Stimulated activated CD8-positive, alpha-beta memory T cell treated with anti-CD3 and anti-CD28 coated beads, Interleukin-4, amount 100 ng/mL, for 48 hours (primary cell): ENCODE measurements at places on chromosomes 4 and X.

GRCh38 chr4:182010876-182011275 lies 232.3 kb upstream of the TENM3 start:
- no peak for DNase-seq

- DNase-seq: no peak
Observed at GRCh38 chr4:5773271-5773555, 62.2 kb downstream of the EVC start.

- no peak for DNase-seq
Observed at GRCh38 chr4:144371485-144371884, 231.0 kb upstream of the GYPA start.

DNA sequence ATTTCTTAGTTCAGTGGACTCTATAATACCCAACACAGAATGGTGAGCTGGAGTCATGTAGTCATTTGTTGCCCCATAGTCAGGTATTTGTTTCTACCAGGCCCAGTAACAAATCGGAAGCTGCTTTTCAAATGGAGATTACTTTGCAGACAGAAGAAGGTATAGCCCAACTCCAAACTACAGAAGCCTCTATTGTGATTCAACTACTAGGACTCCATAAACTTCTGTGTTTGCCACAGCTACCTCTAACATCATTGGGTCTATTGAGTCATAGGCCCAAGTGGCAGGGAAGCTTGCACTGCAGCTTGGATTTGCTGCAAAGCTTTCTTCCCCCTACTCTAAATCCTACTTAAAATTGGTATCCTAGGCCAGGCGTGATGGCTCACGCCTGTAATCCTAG lies 148.8 kb upstream of the STK26 start:
- DNase-seq: no peak

GRCh38 chrX:150199803-150200202 lies 163.3 kb upstream of the MAMLD1 start:
- DNase-seq: no peak

- DNase-seq: peak; percentile 41
Observed at GRCh38 chr4:75686346-75686745, 13.1 kb upstream of the G3BP2 start.

GRCh38 chr4:17309567-17310268 lies 202.2 kb downstream of the QDPR start:
- no peak for DNase-seq

DNA sequence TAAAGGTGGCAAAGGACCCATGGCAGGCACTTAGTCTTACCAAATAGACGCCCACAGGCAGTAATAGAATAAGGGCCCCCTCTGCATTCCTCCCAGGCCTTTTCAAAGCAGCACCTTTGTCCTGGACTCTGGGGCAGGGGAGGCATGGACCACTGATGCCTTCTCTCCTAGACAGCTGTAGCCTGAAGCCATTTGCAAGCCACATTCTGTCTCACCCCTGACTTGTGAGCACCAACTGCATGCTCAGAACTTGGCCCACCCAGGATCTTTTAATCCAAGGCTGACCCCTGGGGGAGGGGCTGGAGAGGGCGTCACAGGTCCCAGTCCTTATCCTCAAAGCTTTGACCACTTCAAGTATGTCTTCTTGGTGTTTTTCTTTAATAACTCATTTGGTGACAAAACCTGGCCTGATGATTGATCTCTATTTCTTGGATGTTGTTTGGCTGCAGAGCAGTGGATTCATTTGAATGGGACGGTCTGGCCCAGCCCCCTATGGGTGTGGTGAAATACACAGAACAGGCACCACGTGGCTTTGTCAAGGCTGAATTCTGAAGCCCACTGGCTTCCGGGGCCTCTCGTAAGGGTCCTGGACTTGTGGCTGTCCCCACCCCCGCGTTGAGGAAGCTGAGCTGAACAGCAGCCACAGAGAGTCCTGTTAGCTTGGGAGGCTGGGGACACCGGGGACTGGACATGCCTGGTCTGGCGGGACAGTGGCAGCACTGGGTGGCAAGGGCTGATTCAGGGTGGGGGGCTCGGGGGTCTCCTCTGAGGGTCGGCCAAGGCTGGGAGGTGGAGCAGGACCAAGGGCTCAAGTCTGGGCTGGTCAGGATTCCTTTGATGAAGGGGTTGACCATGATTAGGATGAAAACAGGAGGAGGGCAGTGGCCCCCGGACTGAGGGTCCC lies 36.6 kb downstream of the ADRA2C start:
- DNase-seq: no peak

GRCh38 chrX:130688360-130688759 lies 214.6 kb downstream of the ENOX2 start:
- DNase-seq: no peak

DNA sequence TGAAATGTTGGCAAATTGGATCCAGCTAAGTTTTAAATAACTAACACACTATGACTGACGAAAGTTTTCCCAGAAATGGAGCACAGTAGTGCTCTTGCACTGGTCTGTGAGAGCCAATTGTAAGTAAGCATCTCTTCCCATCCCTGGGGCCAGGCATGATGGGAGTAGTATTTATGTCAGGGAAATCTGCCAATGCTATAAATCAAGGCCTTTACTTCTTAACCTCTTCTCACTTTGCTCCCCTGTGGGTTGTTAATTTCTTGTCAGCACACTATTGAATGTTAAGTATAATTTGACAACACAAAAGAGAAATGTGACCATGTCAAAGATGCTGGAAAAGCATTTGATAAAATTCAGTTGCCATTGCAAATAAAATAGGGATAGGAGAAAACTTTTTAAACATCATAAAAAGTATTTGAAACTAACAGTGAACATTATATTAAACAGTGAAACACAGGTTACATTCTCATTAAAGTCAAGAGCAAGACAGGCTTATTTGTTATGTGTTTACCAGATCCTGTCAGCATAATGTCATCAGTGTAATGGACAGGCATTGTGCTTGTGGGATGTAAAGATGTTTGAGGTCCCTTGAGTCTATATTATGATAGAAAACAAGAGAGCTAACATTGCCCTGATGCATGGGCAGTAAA lies 5.0 kb downstream of the F8A1 start:
- no peak for DNase-seq

DNA sequence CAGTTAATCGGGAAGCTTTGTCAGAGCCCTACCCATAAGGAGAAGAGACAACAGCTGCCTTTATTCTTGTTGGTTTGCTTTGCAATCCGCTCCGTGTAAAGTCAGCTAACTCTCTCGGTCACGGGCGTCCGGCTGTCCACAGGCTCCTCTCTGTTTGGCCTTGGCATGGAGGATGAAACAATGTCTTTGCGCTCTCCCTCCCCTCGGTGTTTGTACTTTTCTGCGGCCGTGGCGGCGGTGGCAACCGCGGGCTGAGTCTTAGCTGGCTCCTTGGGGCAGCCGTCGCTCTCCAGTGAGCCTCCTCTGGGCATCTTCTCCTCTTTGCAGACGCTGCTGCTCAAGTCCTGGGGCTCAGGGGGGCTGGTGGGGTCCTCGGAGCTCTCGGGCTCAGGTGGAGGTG lies 10.6 kb upstream of the IRAK1 start:
- DNase-seq: no peak
